ENCODE measurements at places on chromosomes 7 and 10.

DNA sequence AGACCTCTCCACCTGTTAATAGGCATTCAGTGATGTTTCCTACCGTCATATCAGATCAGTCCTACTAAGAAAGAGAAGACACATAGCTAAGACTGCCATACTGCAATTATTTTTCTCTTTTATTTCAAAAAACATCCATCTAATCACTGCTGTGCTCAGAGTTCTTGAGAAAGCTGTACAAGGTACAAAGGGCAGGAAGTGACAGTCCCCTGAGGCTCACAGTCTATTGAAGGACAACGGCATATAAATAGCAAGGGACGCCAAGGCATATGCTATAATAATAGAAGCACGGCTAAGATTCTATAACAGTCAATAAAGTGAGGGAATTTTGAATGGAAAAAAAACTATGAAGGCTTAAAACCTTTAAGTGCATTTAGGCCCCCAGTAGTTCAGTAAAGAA lies 415.3 kb upstream of the NRP1 start:
- DNase-seq: no peak

- DNase-seq: no peak
Observed at GRCh38 chr7:41399171-41399570, 303.7 kb downstream of the INHBA start.

DNA sequence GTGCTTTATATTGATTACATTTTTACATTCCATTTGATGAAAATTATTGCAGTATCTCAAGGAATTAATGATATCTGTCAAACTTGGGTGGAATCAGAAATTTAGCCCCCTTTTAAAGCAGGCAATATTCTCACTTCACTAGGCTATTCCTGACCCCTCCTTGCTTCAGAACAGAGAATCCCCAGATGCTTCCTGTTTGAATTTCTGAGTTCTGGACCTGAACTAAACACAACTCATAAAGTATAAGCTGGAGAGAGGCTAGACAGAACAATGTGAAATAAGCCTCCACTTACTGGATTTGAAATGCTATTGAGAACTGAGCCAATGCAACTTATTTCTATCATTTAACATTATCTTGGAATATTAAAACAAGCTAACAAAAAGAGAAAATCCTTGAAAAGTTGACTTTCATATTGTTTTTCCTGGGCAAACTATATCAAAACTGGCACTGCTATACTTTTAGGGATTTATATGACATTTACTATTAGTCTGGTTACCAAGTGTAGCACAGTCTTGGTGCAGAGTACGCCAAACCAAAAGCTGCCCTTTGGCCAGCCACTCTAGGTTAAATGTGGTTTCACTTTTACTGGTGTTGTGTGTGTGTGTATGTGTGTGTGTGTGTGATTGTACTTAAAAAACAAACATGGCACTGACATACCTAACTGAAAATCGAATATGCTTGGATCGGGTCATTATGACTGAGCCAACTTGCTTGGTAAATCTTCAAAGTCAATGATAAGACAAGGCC lies 19.0 kb upstream of the AGMO start:
- no peak for DNase-seq

DNA sequence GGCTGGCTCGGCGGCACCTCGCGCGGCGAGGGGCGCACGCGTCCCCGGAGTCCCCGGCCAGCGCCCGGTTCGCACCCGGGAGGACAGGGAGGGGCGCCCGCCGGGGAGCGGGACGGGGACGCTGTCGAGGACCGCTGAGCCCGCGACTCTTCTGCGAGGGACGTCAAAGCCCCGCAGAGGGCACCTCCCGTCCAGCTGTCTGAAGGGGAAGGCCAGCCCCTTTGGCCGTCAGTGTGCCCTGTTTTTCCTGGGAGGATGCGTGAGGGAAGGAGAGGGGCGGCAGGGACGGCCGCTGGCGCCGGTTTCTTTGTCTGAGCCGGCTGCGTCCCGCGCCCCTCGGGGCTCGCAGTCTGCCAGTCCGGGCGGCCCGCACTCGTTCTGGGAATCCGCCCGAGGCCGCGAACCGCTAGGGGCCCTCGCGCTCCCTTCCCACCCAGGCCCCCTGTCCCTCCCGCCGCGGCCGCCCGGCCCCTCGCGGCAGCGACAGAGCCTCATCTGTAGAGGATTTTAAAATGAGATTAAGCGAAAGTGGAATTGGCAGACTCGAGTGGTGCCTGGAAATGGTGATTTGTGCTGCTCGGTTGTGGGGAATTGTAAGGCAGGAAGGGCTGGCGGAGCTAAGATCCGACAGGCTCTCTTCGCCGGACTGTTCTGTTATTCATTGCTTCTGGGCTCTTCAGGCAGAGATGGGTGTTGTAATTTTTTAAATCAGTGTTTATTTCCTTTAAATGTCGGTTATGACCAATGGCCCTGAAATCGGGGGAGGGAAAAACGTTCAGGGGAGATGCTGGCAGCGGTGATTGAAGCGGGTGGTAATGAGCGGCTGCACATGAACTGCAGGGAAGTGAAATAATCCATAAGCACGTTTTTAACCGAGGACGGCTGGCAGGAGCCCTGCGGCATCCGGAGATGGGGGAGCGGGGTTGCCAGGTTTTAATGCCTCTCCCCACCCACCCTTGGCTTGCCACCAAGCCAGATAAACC lies 618 bp upstream of the RELN start:
- DNase-seq: no peak

GRCh38 chr7:115328018-115328417 lies 406.1 kb downstream of the MDFIC start:
- no peak for DNase-seq

- no peak for DNase-seq
Observed at GRCh38 chr7:144725070-144725469, 110.8 kb downstream of the TPK1 start.
